AG04450 (cell line): ENCODE measurements at places on chromosomes 16 and 17. TPM values are rescaled to one million over a fixed set of nuclear protein-coding genes. Genes with fewer than 3 reads are reported as not detected.

- no peak for DNase-seq
Observed at GRCh38 chr16:31114468-31114867, 3.0 kb upstream of the KAT8 start.

DNA sequence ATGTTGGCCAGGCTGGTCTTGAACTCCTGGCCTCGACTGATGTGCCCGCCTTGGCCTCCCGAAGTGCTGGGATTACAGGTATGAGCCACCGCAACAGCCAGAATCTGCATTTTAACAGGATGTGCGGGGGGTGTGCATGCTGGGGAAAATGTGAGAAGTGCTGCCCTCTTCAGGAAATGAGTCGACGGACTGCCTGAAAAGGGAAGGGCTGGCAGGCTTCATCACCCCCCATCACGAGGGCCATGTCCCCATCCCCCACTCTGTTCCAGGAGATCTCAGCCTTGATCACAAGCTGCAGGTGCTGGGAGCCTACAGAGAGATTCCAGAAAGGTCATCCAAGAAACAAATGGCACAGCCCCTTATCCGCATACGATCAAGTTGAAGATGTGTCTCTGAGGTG, 195.3 kb upstream of the RPL38 start:
- DNase-seq, result no peak

DNA sequence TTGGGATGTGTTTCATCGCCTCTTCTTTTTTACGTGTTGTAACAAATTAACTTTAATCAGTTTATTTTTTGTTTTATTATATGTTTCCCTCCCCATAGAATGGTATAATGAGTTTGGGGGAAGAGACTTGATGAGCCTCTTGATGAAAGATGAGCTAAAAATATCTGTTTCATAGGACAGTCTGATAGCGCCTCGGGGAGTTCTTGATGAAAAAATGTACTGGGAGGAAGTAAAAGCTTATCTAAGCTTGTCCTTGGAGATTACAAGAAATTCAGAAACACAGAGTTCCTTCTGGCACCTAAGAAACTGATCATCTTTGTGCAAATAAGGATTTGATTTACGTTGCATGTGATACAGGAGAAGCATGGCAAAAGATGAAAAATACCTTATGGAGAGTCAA, 350.2 kb upstream of the CDH8 start:
- no peak for DNase-seq

GRCh38 chr16:73846356-73846755, 450.3 kb upstream of the PSMD7 start:
- no peak for DNase-seq

GRCh38 chr16:84283314-84284153, 11.1 kb upstream of the WFDC1 start:
- DNase-seq, result no peak

DNA sequence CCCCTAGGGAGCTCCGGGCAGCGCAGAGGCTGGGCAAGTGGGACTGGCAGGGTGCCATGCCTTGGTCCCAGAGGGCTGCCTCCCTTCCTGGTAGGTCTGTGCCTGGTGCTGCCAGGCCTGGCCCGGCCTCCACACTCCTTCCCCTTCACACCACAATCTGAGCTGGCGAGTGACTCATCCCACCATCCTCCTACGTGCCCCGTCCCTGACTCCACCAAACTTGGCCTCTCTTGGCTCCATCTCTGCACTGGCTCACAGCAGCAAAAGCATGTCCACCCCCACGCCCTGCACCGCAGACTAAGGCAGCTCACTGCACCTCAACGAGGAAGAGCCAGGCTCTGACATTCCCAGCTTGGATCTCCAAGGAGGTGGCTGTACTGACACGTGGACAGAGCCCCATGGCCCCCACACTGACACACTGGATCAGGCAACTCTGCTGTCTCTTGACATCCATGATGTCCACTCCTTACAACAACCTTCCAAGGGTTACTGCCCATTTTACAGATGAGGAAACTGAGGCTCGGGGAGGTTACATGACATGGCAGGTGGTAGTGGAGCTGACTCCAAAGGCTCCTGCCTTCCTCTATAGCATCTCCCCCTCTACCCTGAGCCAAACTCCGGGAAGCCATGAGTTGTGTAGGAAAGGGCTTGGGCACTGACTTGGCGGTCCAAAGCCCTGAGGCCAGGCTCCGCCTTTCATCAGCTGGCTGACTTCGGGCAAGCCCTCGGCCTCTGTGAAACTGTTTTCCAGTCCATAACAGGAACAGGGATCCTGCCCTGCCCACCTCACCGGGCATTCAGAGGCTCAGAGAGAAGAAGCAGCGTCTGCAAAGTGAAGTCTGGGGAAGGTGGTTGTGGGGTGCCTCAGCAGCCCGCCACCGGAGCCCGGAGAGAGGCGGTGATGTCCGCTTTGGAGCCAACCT, 20.1 kb upstream of the KRT19 start:
- DNase-seq, result peak; percentile 89

DNA sequence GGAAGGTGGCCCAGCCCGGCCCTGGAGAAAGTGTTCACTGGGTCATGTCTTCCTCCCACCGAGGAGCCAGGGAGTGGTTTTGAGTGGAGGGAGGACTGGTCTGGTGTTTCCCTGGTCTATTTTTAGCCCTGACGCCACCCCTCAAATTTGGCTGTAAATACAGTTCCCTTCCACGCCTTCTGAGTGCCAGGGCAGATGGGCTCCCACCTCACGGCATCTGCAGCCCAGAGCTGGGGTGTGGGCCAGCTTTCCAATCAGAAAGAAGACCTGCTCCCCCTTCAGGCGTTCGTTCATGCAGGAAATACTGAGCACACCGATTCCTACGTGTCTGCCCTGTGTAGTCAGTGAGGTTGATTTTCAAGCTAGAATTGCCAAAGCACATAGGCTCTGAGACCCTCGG, 53.7 kb downstream of the SNX20 start:
- DNase-seq, result no peak

GRCh38 chr17:38872027-38872511, 2.2 kb downstream of the LASP1 start:
- no peak for DNase-seq

GRCh38 chr17:10757647-10758046, 27.8 kb upstream of the TMEM220 start:
- DNase-seq, result no peak

DNA sequence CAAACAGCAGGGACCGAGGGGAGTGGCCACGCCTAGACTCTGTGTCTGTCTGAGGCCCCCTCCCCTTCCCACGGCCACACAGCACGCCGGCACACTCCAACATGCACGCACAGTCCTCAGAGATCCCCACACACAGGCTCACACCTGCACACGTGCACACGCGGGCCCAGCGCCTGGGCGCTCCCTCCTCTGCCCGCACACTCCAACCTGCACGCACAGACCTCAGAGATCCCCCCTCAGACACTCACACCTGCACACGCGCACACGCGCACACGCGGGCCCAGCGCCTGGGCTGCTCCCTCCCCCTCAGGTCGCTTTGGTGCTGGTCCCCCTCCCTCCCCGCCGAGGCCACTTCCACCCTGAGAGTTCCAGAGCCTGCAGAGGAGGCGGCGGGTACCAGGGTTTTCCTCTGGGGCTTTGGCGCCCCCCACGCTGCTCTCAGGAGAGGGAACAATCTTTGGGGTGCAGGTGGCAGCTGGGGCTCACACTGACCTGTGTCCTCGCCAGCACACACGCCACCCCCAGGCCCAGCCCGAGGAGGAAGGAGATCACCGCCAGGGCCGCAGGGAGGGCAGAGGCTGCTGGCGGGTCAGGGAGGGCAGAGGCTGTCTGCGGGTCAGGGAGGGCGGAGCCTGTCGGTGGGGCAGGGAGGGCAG, 1.6 kb downstream of the CD7 start:
- DNase-seq, result no peak

DNA sequence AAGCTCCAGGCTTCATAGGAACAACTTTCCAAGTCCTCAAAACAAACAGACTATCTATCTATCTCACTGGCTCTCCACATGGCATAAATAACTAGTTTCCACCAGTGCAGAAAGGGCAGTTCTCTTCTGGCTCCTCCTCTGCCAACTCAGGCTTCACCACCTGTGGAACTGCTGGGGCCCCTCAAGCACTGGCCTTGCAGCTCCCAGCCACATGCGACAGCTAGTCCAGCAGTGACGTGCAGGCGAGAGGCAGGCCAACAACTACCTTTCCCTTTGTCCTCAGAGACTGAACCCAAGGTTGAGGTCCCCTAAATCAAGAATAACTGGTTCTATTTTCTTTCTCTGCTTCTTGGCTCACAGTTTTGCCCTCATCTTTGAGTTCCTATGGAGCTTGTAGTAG, 137.6 kb downstream of the AATF start:
- DNase-seq, result no peak

DNA sequence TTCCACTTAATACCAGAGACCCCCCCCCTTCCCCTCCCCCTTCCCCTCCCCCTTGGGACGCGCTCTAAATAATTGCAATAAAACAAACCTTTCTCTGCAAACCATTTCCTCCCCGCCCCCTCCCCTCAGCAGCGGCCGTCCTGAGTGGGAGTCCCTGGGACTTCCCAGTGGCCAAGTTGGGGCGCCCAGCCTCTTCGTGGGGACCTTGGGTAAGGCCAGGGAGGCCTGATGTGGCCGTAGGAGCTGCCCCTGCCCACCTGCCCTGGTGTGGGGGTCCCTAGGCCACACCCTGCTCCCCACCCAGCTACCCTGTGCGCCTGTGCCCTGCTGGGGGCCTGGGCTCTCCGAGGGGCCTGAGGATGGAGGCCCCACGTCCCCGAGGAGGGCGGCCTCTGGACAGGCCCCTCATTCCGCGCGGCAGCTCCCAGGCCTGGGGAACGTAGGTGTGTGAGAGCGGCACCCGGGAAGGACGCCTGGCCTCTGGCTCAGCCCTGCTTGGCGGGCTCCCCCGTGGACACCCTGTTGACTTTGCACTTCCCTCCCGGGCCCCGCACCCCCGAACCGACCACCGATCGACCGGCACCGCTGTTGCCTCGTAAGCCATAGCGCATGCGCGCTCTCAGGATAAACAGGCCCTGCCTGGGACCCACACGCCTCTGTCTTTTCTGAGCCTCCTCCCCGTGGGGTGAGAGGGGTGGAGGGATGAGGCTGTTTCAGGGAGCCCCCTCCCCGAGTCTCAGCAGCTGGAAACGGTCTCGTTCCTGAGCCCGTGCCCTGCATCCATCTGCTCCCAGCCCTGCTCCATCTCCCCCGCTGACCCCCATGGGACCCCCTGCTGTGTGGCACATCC, 9.0 kb downstream of the NTHL1 start:
- DNase-seq, result no peak

HOXB1 gene
- not detected in 2 replicates for polyA plus RNA-seq

KRTAP1-5 gene
- 16.9 and 20.2 TPM in 2 replicates for polyA plus RNA-seq

RNF112 gene
- 3.3 and 4.5 TPM in 2 replicates for polyA plus RNA-seq

TP53TG3B gene
- not detected in 2 replicates for polyA plus RNA-seq
